ENCODE measurements at places on chromosomes 7 and 10.

DNA sequence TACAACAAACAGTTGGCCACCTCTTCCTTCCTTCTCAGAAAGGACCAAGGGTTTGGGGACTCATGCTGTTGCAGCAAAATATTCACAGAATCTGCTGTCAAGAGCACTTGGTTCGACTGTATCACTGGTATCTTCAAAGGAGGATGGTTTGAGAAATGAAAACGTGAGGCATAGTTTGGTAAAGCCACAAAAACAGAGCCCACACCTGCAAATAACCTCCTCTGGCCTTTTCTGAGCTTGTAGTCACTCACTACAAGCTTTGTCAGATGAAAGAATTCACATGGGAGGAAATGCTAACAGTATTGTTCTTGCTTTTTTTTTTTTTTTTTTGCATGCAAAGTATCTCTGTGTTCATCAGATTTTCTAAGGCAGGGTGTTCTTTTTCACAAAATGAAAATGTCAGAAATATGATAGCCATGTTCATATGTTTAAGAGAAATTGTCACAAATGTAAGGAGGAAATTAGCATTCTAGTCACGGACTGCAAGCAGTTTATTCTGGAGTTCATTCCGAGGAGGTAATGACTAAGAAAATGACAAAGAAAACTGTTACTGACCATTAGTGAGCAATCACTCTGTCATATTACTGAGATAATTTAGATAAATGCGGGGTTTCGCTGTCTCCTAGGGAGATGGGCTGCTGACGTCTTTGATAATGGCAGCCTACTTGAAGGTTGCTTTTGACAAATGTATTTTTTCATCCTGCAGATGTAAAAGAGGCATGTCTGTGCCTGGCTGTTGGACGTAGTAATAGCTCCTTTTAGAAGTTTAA is 117.8 kb upstream of the MYO3A start:
- no peak for DNase-seq

DNA sequence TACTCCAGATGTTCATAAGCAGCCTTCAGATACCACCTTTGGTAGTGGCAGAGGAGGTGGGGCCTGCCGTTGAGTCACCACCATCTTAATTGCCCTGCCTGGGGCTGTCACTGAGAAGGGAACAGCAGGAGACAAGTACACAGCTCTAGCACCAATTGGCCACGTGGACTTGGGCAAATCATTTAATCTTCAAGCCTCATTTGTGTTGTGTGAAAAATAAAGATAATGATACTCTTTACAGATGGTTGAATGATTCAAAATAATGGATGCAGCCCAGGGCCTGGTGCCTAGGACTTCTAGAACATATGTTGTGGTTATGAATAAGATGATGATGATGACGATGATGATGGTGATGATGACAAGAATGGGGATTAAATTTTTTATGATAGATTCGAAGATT is 111.9 kb upstream of the ADAM12 start:
- no peak for DNase-seq

DNA sequence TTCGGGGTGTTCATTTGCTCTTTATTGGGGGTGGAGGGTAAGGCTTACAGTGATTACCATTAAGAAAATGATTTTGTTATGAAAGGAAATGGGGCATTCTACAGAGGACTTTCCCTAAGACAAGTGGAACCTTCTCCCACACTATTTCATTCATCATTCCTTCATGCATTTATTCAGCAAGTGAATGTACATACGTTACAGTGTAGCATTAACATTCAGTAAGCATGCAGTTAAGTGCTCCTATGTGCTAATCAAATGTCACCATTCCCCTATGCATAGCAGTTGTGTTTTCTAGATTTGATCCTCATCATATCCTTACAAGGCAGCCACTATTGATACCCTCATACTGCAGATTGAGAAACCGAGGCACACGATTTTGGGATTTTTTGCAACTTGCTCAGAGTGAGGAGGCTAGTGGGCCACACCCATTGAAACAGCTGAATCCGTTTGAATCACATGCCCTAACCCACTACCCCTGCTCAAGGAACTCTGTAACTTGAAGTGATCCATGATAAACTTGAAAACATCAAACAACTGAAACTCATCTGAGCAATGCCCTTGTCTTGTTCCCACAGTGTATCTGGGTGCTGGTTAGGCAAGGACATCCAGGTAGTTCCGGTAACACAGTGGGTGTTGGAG is 16.7 kb downstream of the INSYN2A start:
- DNase-seq = no peak

- no peak for DNase-seq
Observed at GRCh38 chr10:104416851-104417250, 63.2 kb downstream of the CFAP58 start.

DNA sequence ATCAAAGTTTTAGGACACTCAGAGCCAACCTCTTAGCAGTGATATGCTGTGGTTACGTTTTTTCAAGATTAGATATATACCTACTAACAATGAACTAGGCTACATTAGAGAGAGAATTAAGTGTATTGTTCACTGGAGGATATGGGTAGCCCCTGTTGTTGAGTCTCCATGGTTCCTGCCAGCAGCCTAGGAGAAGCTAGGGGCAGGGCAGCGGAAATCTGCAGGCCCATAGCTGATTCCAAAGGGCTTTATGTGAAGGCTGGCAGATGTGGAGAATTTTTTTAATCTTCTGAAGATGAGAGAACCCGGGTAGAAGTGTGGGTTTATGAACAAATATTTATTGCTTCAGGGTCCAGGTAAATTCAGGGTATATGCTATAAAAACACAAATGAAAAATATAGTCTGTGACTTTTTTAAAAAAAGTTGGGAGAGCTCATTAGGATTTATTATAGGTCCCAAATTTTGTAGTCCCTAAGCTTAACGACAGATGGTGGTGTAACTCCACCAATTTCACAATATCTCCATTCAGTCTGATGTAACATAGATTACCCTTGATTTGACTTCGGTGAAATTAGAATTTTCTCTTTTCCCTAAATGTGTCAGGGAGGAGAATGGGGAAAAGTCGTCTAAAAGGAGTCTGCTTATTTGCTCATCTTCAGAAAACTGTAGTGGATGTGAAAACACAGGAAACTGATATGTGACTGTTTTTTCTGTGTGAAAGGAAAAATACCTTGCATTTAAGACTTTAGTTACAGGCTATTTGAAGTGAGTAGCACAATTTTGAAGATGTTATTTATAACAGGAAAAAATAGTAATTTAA is 163.0 kb upstream of the PPP1R3A start:
- no peak for DNase-seq

DNA sequence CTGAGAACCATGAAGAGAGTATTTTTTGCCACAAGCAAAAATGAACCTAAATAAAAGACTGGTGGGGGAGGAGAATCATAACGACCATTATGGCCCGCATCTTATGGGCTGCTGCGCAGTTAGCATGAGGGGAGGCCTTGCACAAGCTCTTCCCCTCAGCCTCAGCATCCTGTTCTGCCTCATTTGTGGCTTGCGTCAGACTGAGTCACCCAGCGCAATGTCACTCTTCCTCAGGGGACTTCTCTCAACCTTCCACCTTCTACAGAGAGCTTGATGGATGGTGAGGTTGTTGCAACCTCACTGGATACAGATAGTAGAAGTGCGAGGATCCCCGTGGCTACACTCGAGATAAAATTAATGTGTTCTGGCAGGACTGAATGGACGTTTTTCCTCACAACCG is 16.8 kb upstream of the GPR15LG start:
- no peak for DNase-seq

DNA sequence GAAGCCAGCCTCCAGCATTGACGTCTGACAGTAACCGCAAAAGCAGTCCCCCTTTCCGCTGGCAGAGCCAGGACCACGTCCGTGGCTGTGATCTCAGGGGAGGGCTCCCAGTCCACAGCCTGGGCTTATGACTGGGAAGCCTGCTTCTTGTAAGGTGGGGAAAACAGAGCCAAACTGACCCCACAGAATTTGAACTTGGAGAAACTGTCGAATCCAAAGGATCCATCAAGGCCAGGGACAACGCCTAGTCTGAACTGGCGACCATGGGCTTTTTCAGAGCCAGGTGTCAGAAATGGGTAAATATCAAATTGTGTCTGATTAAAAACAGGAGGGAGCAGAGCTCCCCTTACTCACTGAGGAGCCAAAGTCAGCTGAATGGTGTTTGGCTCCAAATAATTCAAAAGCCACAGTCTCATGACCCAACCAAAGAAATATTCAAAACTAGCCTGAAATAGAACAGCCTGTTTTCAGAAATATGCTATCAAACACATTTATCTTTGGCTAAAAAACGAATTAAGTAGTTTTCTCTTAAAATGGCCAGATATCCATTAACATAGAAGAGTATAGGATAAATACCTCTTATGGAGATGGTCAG is 751.4 kb upstream of the GALNT17 start:
- no peak for DNase-seq

GRCh38 chr10:24039315-24039714 is 169.6 kb upstream of the KIAA1217 start:
- DNase-seq = no peak

- no peak for DNase-seq
Observed at GRCh38 chr10:63628526-63629362, 107.5 kb downstream of the REEP3 start.

DNA sequence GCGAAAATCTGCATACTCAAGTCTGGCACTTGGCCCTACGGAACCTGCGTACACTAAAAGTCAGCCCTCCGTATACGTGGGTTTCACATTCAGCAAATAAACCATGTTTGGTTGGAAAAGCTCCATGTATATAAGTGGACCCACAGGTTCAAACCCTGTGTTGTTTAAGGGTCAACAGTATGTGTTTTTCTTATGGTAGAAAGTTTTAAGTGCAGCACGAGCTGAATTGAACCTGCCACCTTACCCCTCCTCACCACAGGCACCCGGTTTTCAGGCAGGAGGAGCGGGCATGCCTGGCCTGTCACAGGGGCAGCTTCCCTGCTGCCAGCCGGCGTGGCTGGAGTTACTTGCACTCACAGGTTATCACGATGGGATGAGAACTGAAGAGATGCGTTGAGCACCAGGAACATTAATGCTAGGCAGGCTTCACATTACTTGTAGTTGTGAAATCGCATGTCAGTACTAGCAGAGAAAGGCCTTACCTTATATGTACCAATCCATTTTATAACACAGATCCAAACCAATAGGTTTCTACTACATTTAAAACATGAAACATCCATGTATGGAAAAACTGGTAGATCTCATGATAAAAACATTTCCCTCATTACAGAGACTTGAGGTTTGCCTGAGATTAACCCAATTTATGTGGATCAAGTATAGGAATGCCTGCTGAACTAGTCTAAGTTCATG is 12.9 kb downstream of the INSIG1 start:
- DNase-seq = no peak

DNA sequence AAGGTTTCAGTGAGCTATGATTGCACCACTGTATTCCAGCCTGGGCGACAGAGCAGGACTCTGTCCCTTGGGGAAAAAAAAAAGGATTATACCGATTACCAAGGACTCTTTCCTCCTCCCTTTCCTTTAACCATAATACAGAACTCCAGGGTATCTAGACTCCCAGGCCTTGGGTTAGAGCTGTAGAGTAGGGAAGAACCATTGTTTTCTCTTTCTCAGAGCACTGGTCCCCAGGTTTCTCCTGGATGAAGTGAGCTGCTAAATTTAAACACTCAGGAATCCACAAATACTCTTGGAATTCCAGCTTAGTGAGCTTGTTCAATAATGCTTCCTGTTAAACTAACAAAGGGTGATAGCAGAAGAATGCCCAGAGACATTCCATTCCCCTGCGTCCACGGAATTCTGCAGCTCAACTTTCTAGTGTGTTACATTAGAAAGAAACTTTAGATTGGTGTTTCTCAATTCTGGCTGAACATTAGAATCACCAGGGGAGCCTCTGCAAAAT is 14.6 kb upstream of the RPEL1 start:
- DNase-seq = no peak

GRCh38 chr10:74674927-74675326 is 151.5 kb upstream of the KAT6B start:
- DNase-seq = no peak

DNA sequence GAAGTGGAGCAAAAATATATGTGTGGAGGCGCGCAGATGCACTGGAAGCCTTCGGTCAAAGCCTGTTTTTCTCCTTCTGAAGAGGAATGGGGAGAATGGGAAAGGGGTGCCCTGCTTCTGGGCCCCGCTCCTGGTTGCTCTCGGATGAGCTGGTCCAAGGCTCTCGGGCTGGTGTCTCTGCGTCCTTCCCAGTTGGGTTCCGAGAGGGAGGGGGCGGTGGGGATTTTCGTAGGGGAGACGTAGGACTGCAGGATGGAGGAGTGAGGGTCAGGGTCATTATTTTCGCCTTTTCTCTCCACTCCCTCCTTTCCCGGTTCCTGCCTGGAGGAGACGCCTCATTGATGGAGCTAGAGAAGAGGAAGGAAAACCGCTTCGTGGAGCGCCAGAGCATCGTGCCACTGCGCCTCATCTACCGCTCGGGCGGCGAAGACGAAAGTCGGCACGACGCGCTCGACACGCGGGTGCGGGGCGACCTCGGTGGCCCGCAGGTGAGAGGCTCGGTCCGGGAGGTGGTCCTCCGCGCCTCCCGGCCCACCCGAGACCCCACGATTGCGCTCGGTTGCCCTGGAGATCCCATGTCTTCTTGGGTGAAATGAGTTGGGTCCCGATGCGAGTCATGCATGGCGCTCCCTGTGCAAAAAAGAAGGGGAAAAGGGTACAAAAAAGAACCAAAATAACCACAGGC is 790 bp downstream of the ADAM22 start:
- DNase-seq = no peak

DNA sequence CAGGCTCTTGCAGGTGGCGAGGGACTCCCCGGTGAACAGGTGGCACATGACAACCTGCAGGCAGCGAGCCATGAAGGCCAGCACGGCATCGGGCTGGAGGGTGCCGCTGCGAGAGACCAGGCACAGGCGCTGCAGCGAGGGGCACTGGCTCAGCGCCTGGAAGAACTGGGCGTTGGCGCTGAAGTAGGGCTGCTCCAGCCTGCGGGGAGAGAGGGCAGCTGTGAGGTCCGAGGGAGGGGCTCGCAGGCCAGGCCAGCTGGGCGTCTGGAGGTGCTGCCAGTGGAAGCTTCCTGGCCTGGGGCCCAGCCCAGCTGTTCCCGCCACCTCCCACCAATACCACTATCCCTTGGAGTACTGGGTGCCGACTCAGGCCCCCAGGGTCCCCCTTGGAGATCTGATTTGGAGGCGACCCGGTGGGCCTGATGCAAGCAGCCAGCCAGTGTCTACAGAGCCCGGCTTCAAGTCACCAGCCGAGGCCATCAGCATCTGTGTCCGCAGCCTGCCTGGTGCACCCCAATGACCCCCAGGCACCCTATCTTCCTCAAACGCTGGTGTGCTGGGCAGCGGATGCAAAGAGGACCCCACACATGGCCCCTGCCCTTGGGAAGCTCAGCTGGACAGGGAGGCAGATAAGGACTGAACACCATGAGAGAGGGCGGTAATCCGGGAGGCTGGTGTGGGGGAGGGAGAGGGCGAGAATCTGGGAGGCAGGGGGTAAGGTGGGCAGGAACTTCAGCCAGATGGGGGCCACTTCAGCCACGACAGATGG is 67.8 kb upstream of the TNRC18 start:
- no peak for DNase-seq

GRCh38 chr10:103775776-103776175 is 79.6 kb downstream of the SH3PXD2A start:
- DNase-seq = no peak

DNA sequence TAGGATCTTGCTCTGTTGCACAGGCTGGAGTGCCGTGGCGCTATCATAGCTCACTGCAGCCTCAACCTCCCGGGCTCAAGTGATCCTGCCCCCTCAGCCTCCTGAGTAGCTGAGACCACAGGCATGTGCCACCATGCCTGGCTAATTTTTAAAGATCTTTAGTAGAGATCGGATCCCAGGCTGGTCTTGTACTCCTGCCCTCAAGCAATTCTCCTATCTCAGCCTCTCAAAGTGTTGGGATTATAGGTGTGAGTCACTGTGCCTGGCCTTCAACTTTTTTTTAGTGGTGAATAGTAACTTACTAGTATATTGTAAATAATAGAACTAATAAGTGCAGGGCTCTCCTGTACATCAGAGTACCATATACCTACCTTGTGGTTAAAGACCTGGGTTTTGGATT is 52.1 kb upstream of the LMTK2 start:
- no peak for DNase-seq

Data from activated T-helper 1 cell treated with anti-CD3 and anti-CD28 coated beads, Interleukin-2, amount 50 U/mL, for 16 hours (primary cell).